ENCODE measurements at places on chromosomes 6 and 20.

GRCh38 chr20:2544211-2544610, 7.8 kb downstream of the TMC2 start:
- no peak for DNase-seq

- DNase-seq, result no peak
Observed at GRCh38 chr6:166764473-166765233, 137.6 kb upstream of the RPS6KA2 start.

DNA sequence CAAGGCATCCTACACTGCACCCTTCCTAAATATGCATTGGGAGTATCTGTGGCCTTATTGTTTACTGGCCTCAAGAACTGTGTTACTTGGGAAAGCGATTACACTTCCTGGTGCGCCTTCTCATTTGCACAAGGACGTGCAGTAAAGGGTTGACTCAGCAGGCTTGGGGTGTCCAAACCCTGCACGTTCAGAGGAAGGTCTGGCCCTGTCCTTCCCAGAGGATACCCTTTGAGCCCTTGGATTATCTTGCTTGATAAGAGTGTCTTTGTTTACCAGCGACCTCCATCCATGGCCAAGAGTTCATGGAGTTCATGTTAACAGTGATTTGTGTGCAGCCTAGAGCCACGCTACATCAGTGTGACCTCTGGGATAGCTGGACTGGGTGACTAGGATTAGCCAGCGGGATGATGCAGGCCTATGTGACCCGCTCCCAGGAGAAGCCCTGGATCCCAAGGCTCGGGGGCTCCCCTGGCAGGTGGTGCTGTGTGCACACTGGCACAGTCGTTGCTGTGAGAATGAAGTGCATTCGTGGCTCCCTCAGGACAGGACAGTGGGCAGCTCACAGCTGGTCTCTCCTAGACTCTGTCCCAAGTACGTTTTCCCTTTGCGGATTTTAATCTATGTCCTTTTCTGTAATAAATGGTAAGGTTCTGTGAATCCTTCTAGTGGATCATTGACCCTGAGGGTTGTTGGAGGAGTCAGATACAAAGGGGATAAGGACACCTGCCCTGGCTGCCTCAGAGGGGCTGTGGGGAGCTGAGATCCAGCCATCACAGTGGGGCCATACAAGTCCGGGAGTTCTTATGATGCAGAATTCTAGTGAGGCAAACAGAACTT, 73.5 kb downstream of the TTLL2 start:
- DNase-seq, result no peak

DNA sequence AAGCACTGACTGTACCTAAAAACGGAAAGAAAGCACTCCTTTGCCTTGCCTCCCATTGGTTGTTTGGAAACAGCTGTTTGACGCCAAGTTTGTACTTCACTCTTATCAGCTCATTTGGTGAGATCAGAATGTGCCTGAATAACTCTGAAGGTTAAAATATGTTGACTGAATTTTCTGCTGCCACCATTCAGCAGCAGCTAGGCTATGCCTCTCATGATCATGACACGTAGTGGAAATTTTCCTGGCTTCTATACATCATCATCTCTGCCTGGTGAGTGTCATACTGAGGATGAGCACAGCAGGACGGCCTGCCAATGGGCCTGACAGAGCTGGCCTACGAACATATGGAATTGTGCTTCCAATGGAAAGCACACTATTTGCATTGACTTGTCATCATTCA, 704.9 kb upstream of the CITED2 start:
- no peak for DNase-seq

GRCh38 chr6:45625191-45625664, 247.5 kb upstream of the SUPT3H start:
- DNase-seq, result no peak

GRCh38 chr20:5548902-5549599, 201.2 kb upstream of the SHLD1 start:
- DNase-seq, result no peak

- DNase-seq, result no peak
Observed at GRCh38 chr20:2749343-2749950, 51.0 kb downstream of the CPXM1 start.

- no peak for DNase-seq
Observed at GRCh38 chr6:2429460-2429859, 184.1 kb upstream of the GMDS start.

GRCh38 chr6:24391756-24392405, 10.9 kb upstream of the MRS2 start:
- DNase-seq, result no peak

- peak; percentile 23 for DNase-seq
Observed at GRCh38 chr6:42075159-42075838, 25.0 kb downstream of the TAF8 start.

GRCh38 chr20:972256-972655, 29.9 kb downstream of the RSPO4 start:
- DNase-seq, result no peak

All from AG09309 (cell line).